ENCODE measurements at places on chromosomes 1 and 21.

GRCh38 chr21:22579741-22580140, 1581.5 kb downstream of the NCAM2 start:
- DNase-seq, result no peak

GRCh38 chr1:184622136-184622823, 132.4 kb downstream of the EDEM3 start:
- DNase-seq, result no peak

DNA sequence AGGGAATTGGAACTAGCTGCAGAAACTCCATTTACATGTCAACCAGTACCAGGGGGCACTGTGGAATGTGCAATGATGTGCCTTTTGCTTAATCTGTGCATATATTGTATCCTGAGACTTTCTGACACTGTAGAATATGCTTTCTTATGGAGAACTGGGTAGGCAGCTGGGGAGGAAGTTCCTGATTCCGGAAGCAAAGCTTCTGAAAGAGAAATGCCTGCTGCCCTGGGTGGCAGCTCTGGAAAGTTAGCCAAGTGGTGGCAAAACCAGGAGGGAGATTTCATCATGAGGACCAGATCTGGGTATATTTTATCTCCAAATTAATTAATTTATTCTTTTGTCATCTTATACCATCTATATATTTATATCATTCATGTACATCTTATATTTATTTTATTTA, 116.7 kb downstream of the XCL2 start:
- DNase-seq, result no peak

GRCh38 chr1:69123486-69123885, 444.2 kb upstream of the LRRC7 start:
- no peak for DNase-seq

- DNase-seq, result no peak
These were observed 109.8 kb downstream of the GLIS1 start for GRCh38 chr1:53629101-53629691.

DNA sequence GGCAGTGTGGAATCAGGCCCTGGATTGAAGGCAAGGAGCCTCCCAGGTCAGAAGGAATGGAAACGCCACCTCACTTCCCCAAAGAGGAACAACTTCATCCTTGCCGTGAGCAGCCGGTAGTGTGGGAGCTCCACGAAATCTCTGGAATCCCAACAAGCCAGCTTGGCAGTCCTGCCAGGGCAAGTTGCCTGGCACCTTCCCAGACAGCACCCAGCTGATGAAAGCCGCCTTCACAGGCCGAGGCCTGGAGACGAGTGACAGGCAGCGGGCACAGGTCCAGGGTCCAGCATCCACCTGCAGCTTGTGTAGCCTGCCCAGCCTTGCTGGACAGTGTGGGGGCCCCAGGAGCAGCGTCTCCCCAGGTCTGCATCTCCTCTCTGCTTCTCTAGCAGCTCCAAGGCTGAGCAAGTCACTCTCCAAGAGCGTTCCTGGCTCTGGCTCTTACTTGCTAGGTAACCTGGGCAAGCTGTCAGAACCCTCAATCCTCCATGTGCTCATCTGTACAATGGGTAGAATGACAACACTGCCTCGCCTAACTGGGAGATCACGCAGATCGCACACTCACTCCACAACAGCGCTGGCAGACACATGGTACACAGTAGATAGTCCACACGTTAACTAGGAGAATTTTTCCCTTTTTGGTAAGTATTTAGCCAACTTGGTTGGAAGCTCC, 43.0 kb downstream of the ACOT7 start:
- DNase-seq, result no peak

DNA sequence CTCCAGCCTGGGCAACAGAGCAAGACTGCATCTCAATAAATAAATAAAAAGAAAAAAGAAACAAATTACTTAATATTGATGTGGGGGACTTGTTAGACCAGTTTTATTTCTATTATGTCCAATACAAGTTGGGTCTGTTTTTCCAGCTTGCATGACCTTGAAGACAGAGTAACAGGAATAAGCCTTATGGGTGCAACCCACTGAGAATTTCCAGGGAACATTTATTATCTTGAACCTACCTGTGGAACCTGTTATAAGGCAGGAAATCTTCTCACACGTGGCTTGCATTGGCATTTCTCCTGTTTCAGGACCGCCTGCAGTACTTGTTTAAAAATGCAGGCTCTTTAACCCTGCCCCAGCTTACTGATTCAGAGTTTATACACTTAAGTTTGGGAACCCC, 64.0 kb downstream of the ZBTB17 start:
- no peak for DNase-seq

DNA sequence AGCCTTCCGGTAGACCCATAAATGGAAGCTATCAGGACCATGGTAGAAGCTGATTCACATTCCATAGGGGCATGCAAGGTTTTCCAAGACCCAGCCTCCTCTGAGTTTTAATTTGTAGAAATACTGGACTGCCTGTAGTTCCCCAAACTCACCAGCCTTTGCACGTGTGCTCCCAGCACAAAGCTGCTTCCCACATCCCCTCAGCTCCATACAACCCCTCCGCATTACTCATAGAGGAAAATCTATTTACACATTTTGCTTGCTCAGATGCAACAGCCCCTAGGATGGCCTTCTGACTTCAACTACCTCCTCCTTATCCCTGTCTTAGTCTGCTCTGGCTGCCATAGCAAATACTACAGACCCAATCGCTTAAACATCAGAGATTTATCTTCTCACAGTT, 336.2 kb downstream of the SETD4 start:
- no peak for DNase-seq

- DNase-seq, result no peak
These were observed 8.9 kb upstream of the C4BPB start for GRCh38 chr1:207079706-207080241.

DNA sequence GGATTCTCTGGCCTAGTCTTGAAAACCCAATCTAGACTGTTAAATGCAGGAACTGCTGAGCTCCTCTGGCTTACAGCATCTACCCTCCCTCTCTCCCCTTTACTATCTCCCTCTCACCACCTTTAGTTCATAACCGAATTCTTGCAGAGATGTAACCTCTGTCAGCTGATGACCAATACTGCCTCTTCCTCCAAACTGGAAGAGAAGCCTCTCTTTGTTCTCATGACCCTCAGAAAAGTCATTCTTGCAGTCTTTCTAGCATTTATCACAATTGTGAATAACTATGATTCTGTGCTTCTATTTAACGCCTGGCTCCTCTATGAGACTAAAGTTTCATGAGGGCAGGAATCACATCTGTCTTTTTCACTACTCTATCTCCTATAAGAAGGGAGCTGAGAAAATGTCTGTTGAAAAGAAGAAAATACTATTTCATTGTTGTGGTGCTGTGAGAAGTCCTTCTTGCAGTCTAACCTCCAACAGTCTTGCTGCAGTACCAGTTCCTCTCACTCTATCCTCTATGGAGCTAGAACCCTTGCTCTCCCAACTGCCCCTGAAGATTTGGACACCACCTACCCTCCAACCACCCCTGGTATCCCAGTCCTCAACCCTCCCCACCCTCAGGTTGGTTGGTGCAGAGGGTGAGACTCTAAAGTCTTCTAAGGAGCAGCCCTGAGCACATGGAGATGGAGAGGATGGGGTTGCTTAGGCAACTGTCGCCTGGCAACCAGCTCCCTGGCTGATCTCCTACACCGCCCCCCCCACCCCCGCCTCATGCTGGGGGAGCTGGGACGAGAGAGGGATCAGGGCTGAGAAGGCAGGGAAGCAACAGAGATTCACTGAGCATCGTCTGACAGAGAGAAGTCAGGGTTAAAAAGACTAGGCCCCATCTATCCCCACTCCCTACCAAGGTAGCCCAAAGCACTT, 13.9 kb downstream of the MEF2D start:
- DNase-seq, result no peak

GRCh38 chr1:211155040-211155439, 21.1 kb upstream of the KCNH1 start:
- no peak for DNase-seq

DNA sequence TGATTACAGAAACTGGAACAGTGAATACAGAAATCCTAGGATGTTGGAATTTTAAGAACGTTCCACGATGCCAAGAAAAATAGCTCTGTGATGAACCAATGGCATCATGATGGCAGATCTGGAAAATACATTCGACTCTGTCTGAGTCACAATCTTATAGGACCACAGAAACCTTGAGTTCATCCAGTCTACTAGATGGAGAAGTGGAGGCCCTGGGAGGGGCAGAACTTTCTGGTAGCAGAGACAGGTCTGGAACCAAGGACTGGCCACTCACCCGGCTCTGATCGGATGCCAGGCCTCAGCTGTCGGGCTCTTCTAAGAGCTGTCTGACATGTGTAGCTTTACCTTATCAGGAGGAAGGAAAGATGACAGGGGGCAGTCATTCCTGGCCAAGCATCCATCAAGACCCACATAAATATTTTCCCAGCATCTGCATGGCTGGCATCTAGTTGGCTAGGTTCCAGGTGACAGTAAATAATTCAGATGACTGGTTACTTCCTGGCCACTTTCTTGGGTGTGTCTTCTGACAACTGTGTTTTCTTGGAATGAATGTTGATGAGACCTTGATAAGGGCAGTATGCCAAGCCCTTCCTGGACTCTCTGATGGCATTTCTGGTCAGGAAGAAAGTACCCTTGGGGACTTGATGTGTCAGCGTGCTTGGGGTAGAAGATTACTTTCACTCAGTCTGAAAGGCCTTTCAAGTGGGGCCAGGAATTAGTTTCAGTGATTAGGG, 72.6 kb upstream of the TRABD2B start:
- no peak for DNase-seq

DNA sequence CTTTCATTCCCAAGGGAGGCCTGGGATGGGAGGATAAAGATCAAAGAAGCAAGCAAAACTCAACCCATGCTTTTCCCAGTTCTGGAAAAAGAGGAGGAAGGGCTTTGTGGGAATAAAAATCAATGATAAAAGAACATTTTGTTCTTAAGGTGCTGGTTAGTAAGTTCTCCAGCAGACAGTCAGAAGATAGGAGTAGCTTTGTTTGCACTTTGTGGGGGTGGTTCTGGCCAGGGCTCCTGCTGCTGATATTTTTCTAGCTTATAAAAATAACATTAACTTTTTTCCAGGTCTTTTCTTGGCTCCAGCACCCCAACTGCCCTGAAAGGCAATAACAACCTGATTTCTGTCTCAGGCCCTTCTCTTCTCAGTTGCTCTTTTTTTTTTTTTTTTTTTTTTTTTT, 220.0 kb downstream of the FGGY start:
- DNase-seq, result no peak

GRCh38 chr1:85894651-85895050, 186.4 kb upstream of the ZNHIT6 start:
- no peak for DNase-seq

DNA sequence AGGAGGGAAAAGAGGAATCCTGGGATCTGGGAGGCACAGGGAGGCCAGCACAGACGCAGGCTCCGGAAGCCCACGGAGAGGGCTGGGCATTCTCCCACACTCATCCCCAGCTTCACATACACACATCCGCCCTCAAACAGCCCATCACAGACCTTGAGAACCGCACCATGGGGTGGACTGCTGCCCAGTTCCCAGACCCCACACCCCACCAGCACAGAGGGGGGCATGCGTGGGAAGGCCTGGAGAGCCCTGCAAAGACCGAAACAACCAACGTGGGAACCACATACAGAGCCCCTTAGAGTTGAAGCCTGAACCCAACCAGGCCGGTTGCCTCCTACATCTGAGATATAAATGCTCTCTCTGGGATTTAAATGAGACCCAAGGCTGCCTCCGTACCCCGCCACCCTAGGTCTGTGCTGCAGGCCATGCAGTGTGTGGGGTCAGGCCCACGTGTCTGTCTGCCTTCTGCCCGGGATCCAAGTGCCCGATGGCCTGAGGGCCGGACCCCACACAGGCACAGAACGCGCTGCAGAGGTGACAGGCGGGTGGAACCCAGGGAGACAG, 126.2 kb upstream of the COL6A1 start:
- no peak for DNase-seq

DNA sequence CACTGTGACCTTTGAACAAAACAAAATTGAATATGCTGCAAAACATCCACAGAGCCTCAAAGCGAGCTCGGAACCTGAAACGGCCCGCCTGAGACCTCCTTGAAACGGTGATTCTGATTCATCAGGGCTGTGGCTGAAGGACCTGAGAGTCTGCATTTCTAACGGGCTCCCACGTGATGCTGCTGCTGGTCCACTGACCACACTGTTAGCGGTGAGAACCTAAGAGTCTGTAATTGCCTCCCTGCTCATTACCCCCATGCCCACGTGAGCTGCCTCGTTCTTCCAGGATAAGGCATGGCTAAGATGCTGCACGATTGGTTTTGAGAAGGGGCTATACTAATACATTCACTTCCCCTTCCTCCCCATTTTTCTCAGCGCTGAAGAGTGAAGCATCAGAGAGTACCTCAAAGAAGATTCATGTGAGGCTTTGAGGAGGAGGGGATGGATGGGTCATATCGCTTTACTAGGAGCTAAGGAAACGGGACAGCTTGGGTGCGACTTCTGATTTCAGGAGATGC, 9.7 kb downstream of the TLR5 start:
- DNase-seq, result no peak

DNA sequence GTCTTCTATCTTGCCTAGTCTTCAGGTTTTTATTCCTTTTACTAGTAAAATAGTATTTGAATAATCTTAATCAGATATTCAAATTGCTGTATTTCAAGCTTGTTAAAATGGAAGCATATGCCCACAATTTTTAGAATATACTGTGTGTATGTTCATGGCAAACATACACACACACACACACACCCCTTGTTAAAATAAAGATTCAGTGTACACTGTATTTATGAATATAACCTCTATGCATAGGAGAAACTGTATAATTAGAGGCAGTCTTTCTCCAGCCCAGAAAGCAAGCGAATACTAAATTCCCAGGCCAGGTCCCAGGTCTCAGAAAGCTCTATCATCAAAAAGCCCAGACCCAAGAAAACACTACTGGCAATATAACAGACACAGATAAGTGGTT, 57.8 kb downstream of the JAK1 start:
- no peak for DNase-seq

DNA sequence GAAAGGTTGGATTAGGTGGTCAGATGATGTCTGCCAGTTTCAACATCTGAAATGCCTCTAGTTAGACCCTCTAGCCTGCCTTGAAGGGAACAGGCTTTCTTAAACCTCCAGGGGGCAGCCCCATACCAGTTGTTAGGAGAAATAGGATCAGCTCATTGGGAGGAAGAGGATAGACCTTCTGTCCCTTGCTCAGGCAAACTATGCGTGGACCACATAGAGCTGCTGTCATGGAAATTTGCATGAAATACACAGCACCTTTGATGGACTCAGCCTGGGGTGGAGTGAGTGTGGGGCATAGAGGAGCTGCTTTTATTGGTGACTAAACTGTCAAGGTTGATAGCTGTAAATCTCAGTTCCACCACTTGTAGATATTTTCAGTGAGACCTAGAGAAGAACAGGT, 38.4 kb upstream of the SPAG17 start:
- no peak for DNase-seq

DNA sequence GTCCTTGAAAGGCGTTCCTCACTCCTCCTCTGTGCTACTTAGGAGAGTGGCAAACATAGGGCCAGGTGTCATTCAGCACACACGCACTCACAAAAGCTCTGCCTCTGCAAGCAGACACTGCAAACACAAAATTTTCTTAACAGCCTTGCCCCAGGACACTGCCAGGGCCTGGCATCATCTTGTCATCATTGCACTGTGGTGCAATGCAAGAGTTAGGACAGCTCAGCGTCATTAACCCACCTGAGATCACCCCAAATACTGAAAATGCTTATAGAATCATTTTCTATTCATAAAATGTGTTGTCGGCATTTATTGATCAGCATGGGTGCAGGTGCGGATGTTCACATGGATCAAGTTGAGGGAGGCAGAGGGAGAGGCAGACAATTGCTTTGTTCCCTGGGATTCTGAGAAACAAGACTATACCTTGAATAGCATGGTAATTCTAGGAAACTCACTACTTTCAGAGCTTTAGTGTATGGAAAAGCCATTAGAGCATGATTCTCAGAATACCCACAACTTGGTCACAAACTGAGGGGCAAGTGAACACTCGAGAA, 3.0 kb downstream of the ADAM30 start:
- no peak for DNase-seq

GRCh38 chr21:41410767-41411448, 15.1 kb upstream of the MX1 start:
- DNase-seq, result no peak
